ENCODE measurements at places on chromosomes 3 and 15.

DNA sequence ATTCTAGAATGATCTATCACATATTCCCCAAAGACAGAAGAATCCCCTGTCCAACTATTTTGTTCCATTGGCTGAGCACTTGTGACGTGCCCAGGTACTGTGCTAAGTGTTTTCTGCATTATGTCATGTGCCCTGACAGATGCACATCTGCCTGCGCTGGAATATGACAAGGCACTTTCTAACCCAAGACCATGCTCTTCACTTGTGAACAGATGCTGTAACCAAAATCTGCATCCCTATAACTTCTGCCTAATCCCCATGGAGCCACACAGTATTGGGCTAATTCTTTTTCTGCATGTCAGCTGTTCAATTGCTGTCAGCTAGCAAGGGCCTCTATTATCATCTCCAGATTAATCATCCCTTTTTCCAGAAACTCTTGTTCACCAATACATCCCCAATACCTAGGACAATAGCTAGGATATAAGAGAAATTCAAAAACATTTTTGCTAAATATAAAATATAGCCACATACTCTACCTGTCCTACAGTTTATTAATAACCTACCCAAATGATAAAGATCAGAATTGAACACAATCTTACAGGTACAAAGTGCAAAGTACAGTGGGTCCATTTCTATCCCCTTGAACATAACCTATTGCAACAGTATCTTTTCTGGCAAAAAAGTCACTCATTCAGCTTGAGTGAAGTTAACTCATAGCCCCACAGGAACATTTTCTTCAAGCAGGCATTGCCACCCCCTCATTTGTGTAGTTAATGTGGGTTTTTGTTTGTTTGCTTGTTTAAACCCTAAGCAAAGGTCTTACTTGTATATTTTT lies 109.4 kb upstream of the LRRN1 start:
- no peaks in the 10 kb centered on the region for H3K36me3 ChIP-seq
- no peaks in the 10 kb centered on the region for H3K4me1 ChIP-seq
- H3K27me3 ChIP-seq: no peaks in the 10 kb centered on the region
- H3K27ac ChIP-seq: no peak overlapping the region

DNA sequence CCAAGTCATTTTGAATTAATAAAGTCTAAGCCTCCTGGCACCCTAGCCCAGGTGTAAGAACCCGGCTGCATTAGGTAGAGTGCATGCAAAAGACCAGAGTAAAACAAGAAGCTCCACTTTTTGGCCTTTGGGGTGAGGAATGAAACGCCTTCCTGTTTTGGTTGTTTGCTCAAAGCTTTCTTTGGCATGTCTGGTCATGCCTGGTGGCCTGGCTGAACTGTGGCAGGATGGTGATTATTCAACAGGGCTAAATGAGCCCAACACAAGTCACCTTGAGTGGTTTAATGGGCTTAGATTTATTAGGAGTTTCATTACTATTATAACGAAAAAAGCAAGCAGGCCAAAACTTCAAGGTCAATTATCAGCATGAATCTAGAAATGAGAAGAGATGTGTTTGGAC lies 40.9 kb upstream of the LDHAL6B start:
- no peaks in the 10 kb centered on the region for H3K36me3 ChIP-seq
- no peak overlapping the region for H3K4me3 ChIP-seq
- no peaks in the 10 kb centered on the region for H3K27me3 ChIP-seq
- H3K4me1 ChIP-seq: no peaks in the 10 kb centered on the region
- no peak for DNase-seq
- no peak overlapping the region for H3K27ac ChIP-seq

GRCh38 chr3:159765860-159766294 lies 222.8 kb upstream of the IL12A start:
- H3K36me3 ChIP-seq: no peaks in the 10 kb centered on the region
- H3K4me3 ChIP-seq: no peak overlapping the region
- peaks cover 13% of the 10 kb centered on the region for H3K27me3 ChIP-seq
- no peaks in the 10 kb centered on the region for H3K4me1 ChIP-seq

- DNase-seq: no peak
- no peaks in the 10 kb centered on the region for H3K4me1 ChIP-seq
- no peak overlapping the region for H3K4me3 ChIP-seq
- H3K36me3 ChIP-seq: no peaks in the 10 kb centered on the region
- no peak overlapping the region for H3K27ac ChIP-seq
Measured at GRCh38 chr3:70466096-70466495, 153.7 kb upstream of the MDFIC2 start.

GRCh38 chr15:32974691-32975090 lies 219.8 kb downstream of the FMN1 start:
- H3K4me1 ChIP-seq: no peaks in the 10 kb centered on the region
- no peaks in the 10 kb centered on the region for H3K27me3 ChIP-seq
- no peaks in the 10 kb centered on the region for H3K36me3 ChIP-seq
- no peak overlapping the region for H3K27ac ChIP-seq
- H3K4me3 ChIP-seq: no peak overlapping the region

GRCh38 chr3:107045791-107046190 lies 331.4 kb upstream of the CCDC54 start:
- no peaks in the 10 kb centered on the region for H3K4me1 ChIP-seq
- H3K4me3 ChIP-seq: no peak overlapping the region
- DNase-seq: no peak
- no peaks in the 10 kb centered on the region for H3K27me3 ChIP-seq

DNA sequence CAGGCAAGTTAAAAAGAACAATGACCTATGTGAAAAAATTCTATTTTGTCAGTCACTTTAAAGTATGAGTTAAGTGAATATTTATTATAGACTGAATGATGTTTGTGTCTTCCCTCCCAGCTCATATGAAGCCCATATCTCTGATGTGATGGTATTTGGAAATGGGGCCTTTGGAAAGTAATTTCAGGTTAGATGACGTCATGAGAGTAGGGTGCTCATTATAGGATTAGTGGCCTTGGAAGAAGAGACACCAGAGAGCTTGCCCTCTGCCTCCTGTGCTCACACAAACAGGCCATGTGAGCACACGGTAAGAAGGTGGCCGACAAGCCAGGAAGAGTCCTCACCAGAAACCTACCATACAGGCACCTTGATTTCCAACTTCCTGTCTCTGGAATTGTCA lies 138.8 kb upstream of the TNIK start:
- DNase-seq: no peak
- no peaks in the 10 kb centered on the region for H3K27me3 ChIP-seq
- H3K36me3 ChIP-seq: no peaks in the 10 kb centered on the region
- H3K27ac ChIP-seq: no peak overlapping the region

DNA sequence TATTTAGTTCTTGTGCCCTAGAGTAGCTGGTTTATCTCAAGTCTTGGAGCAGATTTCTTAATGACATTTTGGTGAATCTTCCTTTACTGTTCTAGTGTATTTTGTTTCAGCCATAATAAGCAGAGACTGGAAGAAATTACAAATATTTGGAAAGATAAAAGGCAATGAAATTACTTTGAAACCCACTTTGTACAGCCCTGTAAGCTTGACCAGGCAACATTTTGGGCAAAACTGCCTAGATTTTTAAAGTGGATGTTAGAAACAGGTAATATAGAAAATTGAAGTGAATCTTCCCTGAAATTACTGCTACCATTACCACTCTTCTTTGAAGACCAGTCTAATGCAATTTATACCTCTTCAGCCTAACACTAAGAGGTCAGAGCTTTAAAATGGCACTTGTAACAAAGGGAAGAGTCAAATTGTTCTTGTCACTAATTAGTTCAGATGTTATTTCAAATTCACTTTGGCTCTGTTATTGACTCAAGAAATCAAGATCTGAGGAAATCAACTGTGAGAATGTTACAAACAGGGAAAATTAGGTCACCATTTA lies 589.4 kb downstream of the NLGN1 start:
- H3K27ac ChIP-seq: no peak overlapping the region
- no peak for DNase-seq
- no peaks in the 10 kb centered on the region for H3K4me1 ChIP-seq
- H3K36me3 ChIP-seq: no peaks in the 10 kb centered on the region
- no peaks in the 10 kb centered on the region for H3K27me3 ChIP-seq
- no peak overlapping the region for H3K4me3 ChIP-seq

DNA sequence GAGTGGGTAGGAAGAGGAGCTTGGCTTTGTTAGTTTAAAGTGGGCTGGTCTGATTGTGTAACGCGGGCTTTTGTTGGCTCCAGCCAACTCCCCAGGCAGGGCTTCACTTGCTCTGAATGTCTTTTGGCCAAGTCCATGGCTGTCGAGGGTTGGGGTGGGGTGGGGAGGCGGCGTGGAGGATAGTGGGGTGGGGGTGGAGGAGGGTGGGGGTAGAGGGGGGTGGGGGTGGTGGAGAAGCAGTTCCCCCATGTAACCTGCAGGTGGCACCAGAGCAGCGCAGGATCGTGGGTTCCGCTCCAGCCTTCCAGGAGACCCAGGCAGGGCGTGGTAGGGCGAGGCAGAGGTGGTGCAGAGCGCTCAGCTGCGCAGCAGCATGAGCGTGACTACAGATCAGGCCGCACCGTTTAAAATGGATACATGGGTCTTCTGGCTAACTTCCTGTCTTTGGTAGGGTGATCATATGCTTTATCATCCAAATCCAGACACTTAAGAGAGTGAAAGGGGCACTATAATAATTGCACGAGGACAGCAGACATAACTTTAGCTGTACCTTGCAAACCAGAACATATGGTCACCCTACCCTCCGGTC lies 28.3 kb downstream of the GOLGA6A start:
- H3K27ac ChIP-seq: no peak overlapping the region
- peak; percentile 61 for DNase-seq
- peaks cover 7% of the 10 kb centered on the region for H3K4me1 ChIP-seq
- no peak overlapping the region for H3K4me3 ChIP-seq
- H3K27me3 ChIP-seq: no peaks in the 10 kb centered on the region
- no peaks in the 10 kb centered on the region for H3K36me3 ChIP-seq

GRCh38 chr3:45510519-45510918 lies 84.0 kb upstream of the LIMD1 start:
- H3K4me1 ChIP-seq: peaks cover 10% of the 10 kb centered on the region
- no peaks in the 10 kb centered on the region for H3K27me3 ChIP-seq
- peaks cover 6% of the 10 kb centered on the region for H3K36me3 ChIP-seq
- no peak overlapping the region for H3K27ac ChIP-seq
- no peak overlapping the region for H3K4me3 ChIP-seq
- no peak for DNase-seq

DNA sequence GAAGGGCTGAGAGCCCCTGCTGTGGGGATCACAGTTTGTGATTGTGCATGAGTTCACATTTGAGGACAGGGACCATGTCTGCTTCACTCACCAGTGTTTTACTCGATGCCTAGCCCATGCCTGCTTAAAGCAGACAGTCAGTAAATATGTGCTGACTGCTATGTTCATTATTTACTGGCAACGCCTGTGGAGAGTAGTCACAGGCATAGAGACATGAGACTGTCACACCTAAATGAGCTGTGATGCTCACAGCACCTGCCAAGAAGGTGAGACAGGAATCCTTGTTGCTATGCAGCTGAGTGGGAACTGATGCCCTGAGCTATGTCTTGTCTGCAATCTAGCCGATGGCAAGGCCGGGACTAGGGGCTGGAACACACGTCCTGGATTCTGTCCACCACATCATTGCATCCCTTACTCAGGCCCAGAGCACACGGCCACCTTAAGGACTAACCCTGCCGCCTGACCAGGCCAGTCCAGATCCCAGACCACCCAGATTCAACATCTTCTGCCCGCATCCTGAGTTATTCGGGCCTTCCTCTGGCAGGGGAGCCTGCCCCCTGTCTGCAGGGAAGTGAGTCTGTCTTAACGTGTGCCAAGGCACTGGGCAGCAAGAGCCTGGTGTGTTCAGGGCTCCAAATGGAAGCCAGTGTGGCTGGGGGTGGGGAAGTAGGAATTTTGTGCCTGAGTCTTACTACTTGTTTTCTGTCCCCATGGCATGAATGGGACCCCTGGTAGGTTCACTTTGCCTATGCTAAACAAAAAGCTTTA lies 44.8 kb downstream of the FGD5 start:
- H3K36me3 ChIP-seq: no peaks in the 10 kb centered on the region
- DNase-seq: no peak
- no peak overlapping the region for H3K4me3 ChIP-seq
- no peak overlapping the region for H3K27ac ChIP-seq

DNA sequence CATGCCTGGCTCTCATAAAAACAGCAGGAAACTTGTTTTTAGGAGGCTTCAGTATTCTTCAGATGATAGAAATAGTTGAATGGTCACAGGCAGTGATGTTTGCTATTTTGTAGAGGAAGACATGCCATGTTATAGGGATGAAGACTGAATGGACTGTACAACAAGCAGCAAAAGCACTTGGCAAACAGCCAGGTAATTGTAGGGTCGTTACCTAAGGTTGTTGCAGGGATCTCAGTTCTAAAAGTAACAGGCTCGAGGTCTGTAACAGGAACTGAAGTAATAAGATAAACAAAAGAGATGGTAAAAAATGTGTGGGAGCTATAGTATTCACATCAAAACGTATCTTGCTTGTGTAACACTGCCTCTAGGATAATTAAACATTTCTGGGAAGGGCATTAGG lies 116.3 kb downstream of the TFG start:
- H3K4me3 ChIP-seq: no peak overlapping the region
- DNase-seq: no peak
- H3K27me3 ChIP-seq: no peaks in the 10 kb centered on the region
- no peaks in the 10 kb centered on the region for H3K4me1 ChIP-seq

DNA sequence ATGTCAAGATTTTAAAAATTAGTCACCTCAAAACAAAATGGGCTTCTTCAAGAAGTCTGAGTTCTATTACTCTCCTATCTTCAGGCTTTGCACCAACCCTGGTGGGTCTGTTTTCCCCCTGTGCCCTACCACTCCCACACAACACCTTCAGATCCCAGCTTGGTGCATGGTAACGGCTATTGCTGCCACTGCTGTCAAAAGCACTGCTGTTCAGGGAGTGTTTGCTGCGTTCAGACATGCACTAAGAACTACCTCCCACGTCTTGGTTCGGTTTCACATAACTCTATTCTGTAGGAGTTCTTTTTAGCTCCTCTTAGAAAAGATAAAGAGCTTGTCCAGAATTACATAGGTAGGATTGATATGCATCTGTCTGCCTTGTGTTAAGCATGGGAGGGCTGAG lies 799.2 kb downstream of the NR2F2 start:
- no peak for DNase-seq
- H3K27ac ChIP-seq: no peak overlapping the region
- no peaks in the 10 kb centered on the region for H3K27me3 ChIP-seq
- H3K36me3 ChIP-seq: no peaks in the 10 kb centered on the region
- no peak overlapping the region for H3K4me3 ChIP-seq

DNA sequence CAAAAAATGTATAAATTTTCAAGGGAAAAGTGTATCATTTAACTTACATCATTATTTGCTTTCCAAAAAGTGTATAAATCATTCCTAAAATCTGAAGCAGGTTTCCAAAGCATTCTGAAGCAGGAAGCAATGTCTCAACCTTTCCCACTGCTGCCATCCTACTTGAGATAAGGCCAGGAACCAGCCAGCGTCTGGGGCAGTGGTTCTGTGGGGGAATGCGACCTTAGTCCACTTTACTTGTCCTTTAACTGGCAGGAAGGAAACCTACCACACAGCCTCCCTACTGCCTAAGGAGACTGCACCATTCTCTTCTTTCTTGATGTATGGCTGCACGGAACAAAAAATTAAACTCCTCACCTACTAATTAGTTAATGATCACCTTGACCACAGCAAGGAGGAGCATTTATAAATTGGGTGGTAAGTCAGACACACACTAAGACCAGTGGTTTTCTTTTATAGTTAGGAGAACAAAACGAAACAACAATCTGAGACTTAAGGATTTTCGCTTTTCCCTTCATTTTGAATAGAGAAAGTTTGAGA lies 3.7 kb downstream of the SORD start:
- DNase-seq: no peak
- no peaks in the 10 kb centered on the region for H3K27me3 ChIP-seq
- no peak overlapping the region for H3K4me3 ChIP-seq
- no peaks in the 10 kb centered on the region for H3K36me3 ChIP-seq
- peaks cover 17% of the 10 kb centered on the region for H3K4me1 ChIP-seq
